ENCODE measurements at places on chromosomes 6 and 20. TPM values are rescaled to one million over a fixed set of nuclear protein-coding genes. Genes with fewer than 3 reads are reported as not detected.

The KCNQ2 gene
- polyA plus RNA-seq = not detected

The GABRR1 gene
- not detected for polyA plus RNA-seq

The PDE10A gene
- not detected for polyA plus RNA-seq

The SLC32A1 gene
- not detected for polyA plus RNA-seq

The SCAND1 gene
- 191 TPM for polyA plus RNA-seq

The TRDN gene
- polyA plus RNA-seq = not detected

The SLC22A7 gene
- not detected for polyA plus RNA-seq

The MUCL3 gene
- under 0.01 TPM for polyA plus RNA-seq

The BTBD9 gene
- polyA plus RNA-seq = 3.6 TPM

The LAMP5 gene
- 0.46 TPM for polyA plus RNA-seq

The WFDC12 gene
- not detected for polyA plus RNA-seq

All from sigmoid colon (tissue), 7 donors.